ENCODE measurements at places on chromosomes 11 and 22.

DNA sequence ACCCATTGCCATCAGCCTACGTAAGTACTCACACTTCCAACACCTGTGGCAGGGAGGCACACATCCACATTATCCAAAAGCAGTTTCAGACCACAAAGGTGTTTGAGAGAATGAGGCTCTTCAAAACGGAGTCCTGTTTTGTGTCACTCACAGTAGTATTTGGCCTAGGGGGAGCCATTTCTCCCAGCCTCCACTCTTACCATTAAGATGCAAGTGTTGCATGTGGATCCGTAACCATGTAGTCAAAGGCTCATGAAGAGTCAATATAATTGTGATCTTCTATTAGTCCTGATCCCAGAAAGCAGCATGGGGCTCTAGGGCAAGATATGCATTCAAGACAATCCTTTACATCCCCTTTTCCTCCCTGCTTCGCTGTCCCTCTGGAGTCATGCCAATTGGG lies 41.5 kb downstream of the IL10RA start:
- no peak for DNase-seq

- no peak for DNase-seq
These were observed 134.0 kb downstream of the FAM76B start for GRCh38 chr11:95655536-95655935.

- no peak for DNase-seq
These were observed 78.4 kb downstream of the MN1 start for GRCh38 chr22:27723158-27723557.

GRCh38 chr11:95254716-95255115 lies 23.7 kb upstream of the SESN3 start:
- DNase-seq, result no peak

GRCh38 chr11:116849486-116849885 lies 12.1 kb upstream of the APOA1 start:
- no peak for DNase-seq

DNA sequence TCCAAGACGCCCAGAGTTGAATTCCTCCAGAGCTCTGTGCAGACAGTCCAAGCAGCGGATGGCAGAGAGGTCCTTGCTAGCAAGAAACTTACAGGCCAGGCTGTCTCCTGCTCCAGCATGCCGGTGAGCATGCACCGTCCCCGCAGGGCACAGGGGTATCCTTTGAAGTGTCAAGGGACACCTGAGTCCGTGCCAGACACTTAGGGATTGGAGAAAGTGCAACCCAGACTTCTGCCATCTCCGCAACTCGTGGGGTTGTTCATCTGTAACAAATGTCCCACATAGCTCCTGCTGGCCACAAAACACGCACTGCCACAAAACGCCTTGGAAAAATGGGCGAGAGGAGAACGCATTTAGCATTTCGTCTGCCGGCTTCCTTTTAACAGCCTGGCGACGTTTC lies 13.3 kb downstream of the TSPO start:
- DNase-seq, result no peak

- no peak for DNase-seq
These were observed 1278.0 kb upstream of the CNTN5 start for GRCh38 chr11:97742717-97743116.

DNA sequence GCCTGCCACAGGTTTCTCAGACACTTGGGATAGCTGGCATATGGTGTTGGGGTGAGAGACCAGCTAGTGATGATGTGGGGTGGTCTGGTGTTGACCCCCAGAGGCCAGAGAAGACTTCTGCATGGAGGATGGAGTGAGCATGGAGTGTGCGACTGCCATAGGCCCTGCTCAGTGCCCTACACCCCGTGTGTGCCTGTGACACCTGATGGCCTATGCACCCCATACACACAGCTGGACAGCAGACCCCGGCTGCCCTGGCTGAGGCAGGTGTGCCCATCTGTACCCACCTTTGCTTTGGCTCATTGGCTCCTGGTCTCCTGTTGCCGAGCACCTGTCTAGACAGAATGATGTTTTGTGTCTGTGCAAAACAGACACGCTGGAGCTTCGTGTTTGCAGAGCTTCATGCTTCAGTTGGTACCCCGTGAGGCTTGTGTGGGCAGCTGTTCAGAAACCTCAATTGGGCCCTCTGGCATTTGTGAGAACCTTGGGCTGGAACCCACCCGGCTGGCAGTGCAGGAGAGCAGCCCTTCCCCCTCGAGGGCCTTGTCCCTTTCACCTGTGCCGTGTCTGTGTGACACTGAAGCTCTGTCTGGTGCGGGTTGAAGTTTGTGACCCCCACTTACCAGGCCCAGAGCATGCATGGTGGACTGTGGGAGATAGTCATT lies 27.6 kb downstream of the BCR start:
- DNase-seq, result no peak

GRCh38 chr11:84607975-84608836 lies 1018.9 kb downstream of the DLG2 start:
- DNase-seq, result no peak

GRCh38 chr11:93942176-93942575 lies 79.0 kb upstream of the HEPHL1 start:
- no peak for DNase-seq

- DNase-seq, result no peak
These were observed 378.0 kb downstream of the NTM start for GRCh38 chr11:131748151-131749050.

GRCh38 chr22:29765905-29766631 lies 739 bp downstream of the ZMAT5 start:
- DNase-seq, result no peak

GRCh38 chr11:57182896-57183295 lies 1.1 kb downstream of the LRRC55 start:
- DNase-seq, result no peak

- no peak for DNase-seq
These were observed 44.4 kb downstream of the APOL3 start for GRCh38 chr22:36116127-36116526.

- no peak for DNase-seq
These were observed at the start of gene SLC25A18 for GRCh38 chr22:17562906-17563870. TSS of gene SLC25A18 (plus strand) at chr22:17563498. CDS start at chr22:17579945, 16,447 bp downstream.

DNA sequence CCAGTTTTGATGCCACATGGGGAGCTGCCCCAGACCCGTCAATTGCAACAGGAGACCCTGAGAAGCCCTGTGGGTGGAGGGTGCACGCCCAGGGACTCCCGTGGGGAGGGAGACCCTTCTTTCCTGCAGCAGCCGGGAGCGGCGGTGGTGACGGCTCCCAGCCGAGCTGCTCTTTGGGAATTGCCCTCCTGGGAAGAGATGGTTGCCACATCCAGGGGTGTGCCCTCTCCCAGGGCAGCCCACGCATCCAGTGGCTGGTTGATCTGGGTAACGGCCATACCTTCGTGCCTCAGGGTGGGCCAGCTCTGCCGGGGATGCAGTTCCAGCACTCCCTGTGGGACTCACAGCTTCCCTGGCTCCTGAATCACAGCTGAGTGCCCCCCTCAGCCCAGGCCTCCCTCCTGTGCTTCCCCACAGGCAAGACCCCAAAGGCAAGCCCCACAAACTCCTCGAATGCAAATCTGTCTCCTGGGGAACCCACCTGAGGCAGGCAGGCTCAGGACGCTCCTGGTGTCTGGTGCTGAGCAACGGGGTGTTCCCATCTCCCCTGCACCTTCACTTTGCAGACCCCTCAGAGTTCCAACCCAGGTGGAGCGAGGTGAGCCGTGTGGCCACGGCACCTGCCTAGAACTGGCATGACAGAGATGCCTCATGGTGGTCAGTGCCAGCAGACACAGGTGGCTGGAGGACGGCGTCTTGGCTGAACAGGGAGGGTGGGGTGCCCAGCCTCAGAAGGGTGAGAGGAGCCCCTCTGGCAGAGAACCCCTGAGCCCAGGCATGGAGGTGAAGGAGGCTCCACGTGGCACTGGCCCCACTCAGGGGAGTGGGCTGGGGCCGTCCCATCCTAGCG lies 1027.4 kb downstream of the BRD1 start:
- no peak for DNase-seq

- DNase-seq, result no peak
These were observed 4.2 kb downstream of the APOBEC3H start for GRCh38 chr22:39101226-39101625.

DNA sequence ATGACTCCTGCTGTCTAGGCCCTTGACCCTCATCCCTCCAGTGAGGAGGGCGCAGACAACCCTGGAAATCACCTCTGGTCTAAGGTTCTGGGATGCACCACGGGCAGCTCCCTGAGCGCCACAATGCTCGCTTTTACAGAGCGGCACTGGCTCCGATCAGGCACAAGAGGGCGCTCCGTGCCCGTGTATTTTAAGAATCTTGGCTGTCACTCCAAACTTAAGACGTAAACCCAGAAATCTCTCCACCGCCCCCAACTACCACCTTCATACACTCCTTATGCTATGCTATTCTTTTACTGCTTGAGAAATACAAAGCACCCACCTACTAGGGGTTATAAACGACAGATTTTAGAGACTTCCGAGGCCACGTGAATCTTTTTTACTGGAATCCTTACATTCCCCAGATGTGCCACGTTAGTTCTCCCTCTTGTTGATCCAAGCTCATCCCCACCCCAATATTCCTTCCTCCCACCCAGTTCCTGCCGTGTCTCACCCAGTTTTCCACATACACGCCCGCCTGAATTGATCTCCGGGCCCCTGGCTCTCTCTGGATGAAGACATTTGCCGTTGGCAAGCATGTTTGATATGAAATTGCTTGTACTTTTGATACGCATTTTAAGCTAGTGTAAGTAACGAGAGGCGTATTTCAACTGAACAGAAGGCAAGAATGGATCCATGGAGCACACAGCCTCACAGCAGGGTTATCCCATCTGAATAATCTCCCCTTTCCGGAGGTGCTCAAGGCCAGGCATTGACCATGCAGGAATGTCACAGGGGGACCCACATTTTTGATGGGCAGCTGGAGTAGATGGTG lies 453.5 kb downstream of the OPCML start:
- DNase-seq, result no peak

- DNase-seq, result no peak
These were observed 1.3 kb upstream of the ISX start for GRCh38 chr22:35064664-35065063.

DNA sequence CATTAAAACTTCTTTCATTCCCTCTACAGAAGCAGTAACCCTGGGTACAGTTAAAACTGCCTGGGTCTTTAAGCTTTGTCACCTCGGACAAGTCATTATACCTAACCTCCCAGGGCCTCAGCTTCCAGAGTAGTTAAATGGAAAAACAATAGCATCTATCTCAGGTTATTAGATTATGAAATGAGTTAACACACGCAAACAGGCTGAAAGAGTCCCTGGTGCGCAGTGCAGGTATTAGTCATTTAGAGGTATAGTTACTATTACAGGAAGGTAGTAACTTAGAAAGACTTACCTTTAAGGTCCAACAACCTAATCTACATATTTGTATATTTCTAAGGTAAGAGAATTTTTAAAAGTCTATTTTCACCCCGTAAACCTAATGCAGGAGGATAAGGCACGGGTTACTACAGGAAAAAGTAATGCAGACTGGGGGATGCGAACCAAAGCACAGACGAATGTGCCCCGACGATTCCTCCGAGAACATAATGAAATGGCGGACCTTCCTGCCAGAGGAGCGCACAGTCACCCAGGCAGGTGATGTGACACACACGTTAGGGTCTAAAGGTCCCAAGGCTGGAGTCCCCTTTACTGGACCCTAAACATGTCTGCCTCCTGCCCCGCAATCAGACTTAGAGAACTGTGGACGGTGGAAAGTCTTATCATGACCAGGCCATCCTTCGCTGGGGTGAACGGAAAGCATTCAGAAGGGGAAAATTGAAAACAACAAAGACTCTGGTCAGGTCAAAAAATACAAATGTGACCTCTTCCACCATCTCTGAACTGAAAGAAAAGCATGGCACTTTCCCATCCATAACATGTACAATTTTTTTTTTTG lies 1.3 kb downstream of the NAP1L4 start:
- no peak for DNase-seq

GRCh38 chr11:15327786-15328231 lies 213.1 kb downstream of the INSC start:
- no peak for DNase-seq

DNA sequence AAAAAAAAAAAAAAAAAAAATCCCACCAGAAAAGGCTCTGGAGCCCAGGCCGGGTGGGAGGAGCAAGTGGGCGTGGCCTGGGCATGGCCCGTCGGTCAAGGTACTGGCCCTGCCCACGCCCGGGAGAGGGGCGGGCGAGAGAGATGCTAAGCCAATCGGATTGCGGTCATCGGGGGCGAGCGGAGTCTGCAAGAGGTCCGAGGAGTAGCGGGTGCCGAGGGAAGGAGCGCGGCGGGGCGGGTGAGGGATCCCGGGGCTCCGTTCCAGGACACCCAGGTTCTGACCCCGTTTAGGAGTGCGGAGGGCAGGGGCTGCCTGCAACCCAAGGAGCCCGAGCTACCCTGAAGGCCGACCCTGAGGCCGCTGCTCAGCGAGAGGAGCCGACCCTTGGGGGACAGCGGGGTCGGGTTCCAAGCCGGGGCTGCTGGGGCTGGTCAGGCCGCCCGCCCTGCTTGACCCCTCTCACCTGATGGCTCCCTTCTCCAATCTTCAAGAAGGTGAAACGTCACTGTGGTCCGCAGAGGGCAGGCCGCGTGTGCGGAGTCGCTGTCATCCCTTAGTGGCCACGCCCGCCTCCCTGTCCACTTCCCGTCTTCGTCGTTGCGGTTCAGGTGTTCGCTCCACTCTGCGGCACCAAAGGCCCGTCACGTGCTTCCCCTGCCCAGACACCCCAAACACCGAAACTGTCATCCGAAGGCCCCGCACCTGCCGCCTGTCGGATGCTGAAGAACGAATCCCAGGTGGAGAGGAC lies 11.1 kb upstream of the TAB1 start:
- DNase-seq, result peak; percentile 62

- DNase-seq, result no peak
These were observed 671.9 kb downstream of the NTM start for GRCh38 chr11:132042296-132042695.

GRCh38 chr11:4559527-4560440 lies 14.8 kb downstream of the OR52M1 start:
- DNase-seq, result no peak

DNA sequence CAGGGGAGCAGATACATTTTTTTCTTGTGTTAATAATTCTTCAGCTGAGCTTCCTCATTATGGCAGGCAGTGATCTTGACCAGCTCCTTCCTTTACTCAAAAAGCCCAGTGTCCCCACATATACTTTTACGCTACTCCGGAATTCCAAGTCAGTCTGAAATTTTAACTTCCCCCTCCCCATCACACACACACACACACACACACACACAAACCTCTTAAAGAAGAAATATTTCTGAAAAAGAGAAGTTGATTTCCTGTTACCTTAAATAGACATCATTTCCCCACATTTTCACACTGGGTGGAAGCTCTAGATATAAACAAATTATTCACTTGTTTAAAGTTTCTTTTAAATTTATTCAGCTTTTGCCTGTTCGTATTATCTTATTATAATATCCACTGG lies 113.9 kb downstream of the DBX1 start:
- DNase-seq, result no peak

- DNase-seq, result no peak
These were observed 62.0 kb upstream of the CLTCL1 start for GRCh38 chr22:19353363-19354131.

DNA sequence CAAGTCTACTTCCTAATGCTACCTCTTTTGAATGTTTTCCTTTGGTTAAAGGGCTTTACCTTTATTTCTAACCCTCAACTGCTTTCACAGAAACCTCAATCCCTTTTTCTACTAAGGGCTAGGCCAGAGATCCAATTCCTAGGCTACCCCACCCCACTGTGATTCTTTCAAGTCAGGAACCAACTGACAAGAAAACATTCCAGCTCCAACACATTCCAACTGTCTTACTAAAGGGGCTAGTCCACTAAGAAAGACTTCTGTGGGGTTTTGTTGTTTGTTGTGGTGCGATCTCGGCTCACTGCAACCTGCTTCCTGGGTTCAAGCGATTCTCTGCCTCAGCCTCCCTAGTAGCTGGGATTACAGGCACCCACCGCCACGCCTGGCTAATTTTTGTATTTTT lies 151.3 kb downstream of the APOL5 start:
- DNase-seq, result no peak

GRCh38 chr22:22576244-22576988 lies 17.4 kb upstream of the PRAME start:
- peak; percentile 21 for DNase-seq

- no peak for DNase-seq
These were observed 857.8 kb upstream of the FAT3 start for GRCh38 chr11:91366816-91367215.

Data from stimulated activated CD4-positive, alpha-beta T cell treated with anti-CD3 and anti-CD28 coated beads, TNF-alpha, amount 100 ng/mL, for 1 hour (primary cell).